ENCODE measurements at places on chromosomes 2 and 18.

GRCh38 chr2:1249897-1250687 lies 163.2 kb upstream of the TPO start:
- DNase-seq = no peak

GRCh38 chr2:37795938-37796337 lies 124.5 kb upstream of the CDC42EP3 start:
- no peak for DNase-seq

DNA sequence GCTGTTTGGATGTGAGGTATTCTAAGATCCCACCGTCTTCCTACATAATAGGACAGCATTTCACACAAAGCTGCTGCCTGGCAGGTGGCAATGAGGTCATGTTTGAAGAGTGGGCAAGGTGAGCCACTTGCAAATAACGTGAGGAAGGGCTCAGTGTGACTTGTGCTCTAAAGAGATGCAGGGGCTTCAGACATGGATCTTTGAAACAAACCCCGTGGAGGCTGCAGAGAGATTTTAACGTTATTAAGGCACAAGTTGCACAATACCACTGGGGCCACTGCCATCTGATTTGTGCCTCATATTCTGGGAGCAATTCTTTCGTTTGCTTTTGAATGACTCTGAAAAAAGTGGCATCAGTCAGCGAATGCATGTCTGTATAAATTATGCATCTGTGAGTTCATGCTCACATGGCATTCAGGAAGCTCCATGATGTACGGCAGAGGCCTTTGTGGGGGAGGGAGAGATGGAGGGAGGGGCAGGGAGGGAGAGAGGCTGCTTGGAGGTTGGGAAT lies 362.0 kb downstream of the SOX11 start:
- DNase-seq = no peak

DNA sequence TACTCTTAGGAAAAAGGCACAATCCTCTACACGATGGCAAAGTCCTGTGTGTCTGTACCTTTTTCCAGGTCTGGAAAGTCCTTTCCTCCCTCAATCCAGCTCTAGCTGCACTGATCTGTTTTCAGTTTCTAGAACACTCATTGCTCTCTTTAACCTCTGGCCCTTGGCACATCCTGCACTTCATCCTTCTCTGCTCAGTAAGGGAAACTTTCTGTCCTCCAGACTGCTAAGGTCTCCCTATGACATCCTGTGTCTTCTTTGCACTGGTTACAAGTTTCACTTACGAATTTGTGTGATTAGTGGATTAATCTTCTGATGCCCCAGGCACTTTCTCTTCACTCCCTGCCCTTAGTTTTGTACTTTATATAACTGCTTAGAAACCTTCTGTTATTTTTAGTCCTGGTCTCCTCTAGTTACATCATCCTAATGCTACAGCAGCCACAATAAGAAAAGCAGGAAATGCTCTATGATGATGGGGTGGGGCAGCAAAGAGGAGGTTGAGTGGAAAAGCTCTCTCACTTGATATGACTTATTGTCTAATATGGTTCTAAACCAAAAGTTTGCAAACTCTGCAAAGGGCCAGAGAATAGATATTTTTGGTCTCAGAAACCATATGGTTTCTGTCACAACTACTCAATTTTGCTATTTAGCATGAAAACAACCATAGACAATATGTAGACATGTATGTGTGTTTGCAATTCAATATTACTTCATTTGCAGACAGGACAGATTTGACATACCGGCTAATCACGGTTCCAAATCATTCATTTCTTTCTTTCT lies 568.2 kb downstream of the THSD7B start:
- no peak for DNase-seq

GRCh38 chr18:80143881-80144280 lies 34.8 kb downstream of the ADNP2 start:
- no peak for DNase-seq

All from GOT3 (cell line).